Urinary bladder (tissue), 4 donors: ENCODE measurements at places on chromosomes 5 and 9. TPM values are rescaled to one million over a fixed set of nuclear protein-coding genes. Genes with fewer than 3 reads are reported as not detected.

IL4 gene
- not detected for total RNA-seq

IRX2 gene
- 0.58 TPM for total RNA-seq

BRD8 gene
- total RNA-seq: 45.8 TPM

ADRA1B gene
- total RNA-seq: 0.63 TPM

GPRIN1 gene
- total RNA-seq: 1.3 TPM

NINJ1 gene
- 13.2 TPM for total RNA-seq

ADAMTS2 gene
- total RNA-seq: 80.9 TPM
